ENCODE measurements at places on chromosomes 3 and 15.

DNA sequence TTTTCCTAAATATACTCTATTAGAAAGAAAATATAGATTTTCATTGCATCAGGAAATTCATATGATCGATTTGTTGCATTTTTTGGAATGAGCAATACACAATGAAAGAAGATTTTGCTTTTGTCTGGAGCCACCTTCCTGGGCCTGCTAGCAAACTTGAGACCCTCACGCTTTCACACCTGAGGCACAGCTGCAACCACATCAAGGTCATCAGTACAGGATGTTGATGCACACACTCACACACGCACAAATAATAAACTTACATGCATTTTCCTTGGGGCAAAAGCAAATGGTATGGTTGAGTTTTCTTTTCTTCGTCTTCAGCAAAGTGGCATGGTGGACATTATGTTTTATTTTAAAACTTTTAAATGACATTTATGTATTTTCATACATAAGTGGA is 64.8 kb upstream of the SATB1 start:
- no peaks in the 10 kb centered on the region for H3K27me3 ChIP-seq
- H3K4me1 ChIP-seq = peaks cover 7% of the 10 kb centered on the region
- DNase-seq = peak; percentile 2

DNA sequence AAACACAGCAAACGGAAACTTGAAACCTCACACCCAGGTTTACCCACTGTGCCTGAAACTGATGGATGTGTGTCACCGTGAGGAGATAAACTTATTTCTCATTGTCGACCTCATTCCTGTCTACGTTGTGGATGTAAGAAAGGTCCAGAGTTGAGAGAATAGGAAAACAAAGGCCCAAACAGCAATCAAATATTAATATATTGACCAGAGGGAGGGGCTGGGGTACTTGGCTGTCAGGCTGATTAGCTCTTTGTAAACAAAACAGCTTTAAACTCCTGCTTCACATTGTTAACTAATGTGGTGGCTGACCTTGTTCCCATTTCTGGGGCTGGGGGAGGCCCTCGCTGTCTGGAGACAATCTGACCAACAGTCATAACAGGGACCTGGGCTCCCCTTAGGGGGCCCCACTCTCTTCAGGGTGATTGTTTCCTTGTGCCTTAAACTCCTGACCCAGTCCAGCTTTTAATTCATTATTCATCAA is 937.6 kb downstream of the MCTP2 start:
- H3K36me3 ChIP-seq = no peaks in the 10 kb centered on the region
- H3K27ac ChIP-seq = no peak overlapping the region
- no peaks in the 10 kb centered on the region for H3K4me1 ChIP-seq
- no peak for DNase-seq
- no peaks in the 10 kb centered on the region for H3K27me3 ChIP-seq

- no peak overlapping the region for H3K27ac ChIP-seq
- H3K4me1 ChIP-seq = no peaks in the 10 kb centered on the region
- DNase-seq = no peak
- no peaks in the 10 kb centered on the region for H3K27me3 ChIP-seq
- H3K36me3 ChIP-seq = no peaks in the 10 kb centered on the region
Observed at GRCh38 chr3:165751637-165752036, 85.6 kb downstream of the BCHE start.

DNA sequence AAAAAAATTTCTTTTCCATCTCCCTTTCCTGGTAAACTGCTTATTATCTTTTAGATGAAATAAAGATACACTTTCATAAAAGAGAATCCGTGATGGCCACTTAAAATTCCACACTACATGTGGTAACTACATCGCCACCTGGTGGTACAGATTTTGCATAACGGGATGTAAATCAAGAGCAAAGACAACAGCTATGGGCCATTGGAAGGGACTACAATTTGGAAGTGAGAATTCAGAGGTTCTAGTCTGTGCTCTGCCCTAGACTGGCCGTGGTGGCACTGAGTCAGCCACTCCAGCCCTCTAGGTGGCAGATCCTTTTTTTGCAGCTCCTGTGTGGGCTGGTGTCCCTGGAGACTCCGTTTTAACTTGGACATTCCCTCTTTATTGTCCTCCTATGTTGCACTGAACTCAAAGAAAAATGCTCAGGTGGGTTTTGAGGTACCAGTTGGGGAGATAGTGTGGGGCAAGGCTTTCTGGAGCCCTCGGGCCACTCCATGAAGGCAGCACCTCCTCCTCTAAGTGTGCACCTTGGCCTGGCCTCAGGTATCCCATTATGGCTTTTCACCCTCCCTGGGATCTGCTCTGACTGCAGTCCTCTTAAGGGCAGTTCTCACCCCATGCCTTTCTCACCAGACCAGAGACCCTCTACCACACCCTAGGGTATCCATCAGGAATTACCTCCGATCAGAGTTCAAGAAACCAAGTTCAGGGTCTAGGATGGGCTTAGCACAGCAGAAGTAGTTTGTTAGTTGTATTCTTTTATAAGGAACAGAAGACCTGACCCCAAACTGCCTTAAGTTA is 54.9 kb downstream of the SPSB4 start:
- peak; percentile 57 for DNase-seq
- H3K36me3 ChIP-seq = no peaks in the 10 kb centered on the region
- no peak overlapping the region for H3K4me3 ChIP-seq
- no peaks in the 10 kb centered on the region for H3K4me1 ChIP-seq
- H3K27ac ChIP-seq = no peak overlapping the region

GRCh38 chr15:57340682-57341259 is 35.5 kb upstream of the CGNL1 start:
- no peak overlapping the region for H3K27ac ChIP-seq
- no peak overlapping the region for H3K4me3 ChIP-seq
- H3K4me1 ChIP-seq = no peaks in the 10 kb centered on the region
- H3K27me3 ChIP-seq = no peaks in the 10 kb centered on the region
- H3K36me3 ChIP-seq = no peaks in the 10 kb centered on the region
- DNase-seq = peak; percentile 4

GRCh38 chr15:83200589-83200988 is 7.0 kb downstream of the HDGFL3 start:
- no peak for DNase-seq
- H3K36me3 ChIP-seq = no peaks in the 10 kb centered on the region
- H3K4me3 ChIP-seq = no peak overlapping the region

- H3K4me1 ChIP-seq = no peaks in the 10 kb centered on the region
- H3K36me3 ChIP-seq = no peaks in the 10 kb centered on the region
- DNase-seq = no peak
Observed at GRCh38 chr15:71385457-71385856, 270.2 kb downstream of the THSD4 start.

GRCh38 chr3:172675441-172676193 is 35.2 kb downstream of the NCEH1 start:
- no peaks in the 10 kb centered on the region for H3K36me3 ChIP-seq
- H3K4me1 ChIP-seq = no peaks in the 10 kb centered on the region
- DNase-seq = no peak
- no peak overlapping the region for H3K27ac ChIP-seq
- no peaks in the 10 kb centered on the region for H3K27me3 ChIP-seq
- no peak overlapping the region for H3K4me3 ChIP-seq

DNA sequence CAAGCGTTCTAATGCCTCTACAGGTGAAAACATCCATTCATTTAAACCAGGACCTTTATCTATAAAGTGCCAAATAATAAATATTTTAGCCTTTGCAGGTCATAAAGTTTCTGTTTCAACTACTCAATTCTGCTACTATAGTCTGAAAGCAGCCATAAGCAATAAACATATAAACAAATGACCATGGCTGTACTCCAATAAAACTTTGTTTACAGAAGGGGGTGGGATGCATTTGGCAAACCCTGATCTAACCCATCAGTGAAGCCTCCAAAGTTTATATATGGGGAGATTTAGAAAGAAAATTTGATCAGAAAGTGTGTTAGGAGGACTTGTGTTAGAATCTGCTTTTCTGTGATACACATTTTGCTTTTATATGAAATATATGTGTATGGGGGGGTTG is 161.3 kb downstream of the ZBTB20 start:
- H3K27ac ChIP-seq = no peak overlapping the region
- H3K36me3 ChIP-seq = no peaks in the 10 kb centered on the region
- H3K4me3 ChIP-seq = no peak overlapping the region

DNA sequence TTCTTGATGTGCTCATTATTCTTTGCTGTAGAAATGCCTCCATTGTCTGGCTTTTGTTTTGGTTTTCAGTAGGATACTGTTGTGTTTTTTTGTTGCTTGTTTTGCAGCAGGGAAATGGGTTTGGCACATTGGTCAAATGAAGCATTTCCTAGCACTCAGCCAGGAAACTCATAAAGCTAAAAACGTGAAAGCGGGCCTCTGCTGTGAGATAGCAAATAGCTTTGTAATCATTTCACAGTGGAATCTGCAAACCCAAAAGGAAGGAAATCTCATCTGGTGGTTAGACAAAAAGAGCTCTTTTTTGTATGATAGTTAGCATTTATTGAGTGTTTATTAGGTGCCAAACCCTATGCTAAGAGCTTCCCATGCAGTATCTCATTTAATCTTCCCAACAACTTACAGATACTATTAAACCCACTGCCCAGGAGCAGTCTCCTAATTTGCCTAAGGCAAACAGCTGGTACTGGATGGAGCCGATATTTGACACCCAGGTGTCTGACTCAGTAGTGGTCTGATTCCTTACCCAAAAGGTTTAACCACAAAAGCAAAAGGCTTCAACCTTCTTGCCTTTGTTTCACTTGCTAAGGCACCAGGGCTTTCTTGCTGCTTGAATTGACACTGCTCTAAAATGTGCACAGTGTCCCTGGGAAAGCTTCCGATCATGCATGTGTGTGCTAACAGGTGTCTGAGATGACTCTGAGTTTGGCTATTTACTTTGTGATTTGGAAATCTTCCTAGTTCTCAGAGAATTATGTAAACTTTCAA is 527.9 kb upstream of the MDFIC2 start:
- H3K36me3 ChIP-seq = no peaks in the 10 kb centered on the region
- DNase-seq = no peak
- H3K27me3 ChIP-seq = no peaks in the 10 kb centered on the region
- H3K27ac ChIP-seq = no peak overlapping the region
- H3K4me1 ChIP-seq = peaks cover 6% of the 10 kb centered on the region

- no peaks in the 10 kb centered on the region for H3K4me1 ChIP-seq
- peaks cover 5% of the 10 kb centered on the region for H3K27me3 ChIP-seq
- no peak overlapping the region for H3K4me3 ChIP-seq
- no peak for DNase-seq
- H3K36me3 ChIP-seq = no peaks in the 10 kb centered on the region
Observed at GRCh38 chr15:94596707-94597106, 365.3 kb downstream of the MCTP2 start.

GRCh38 chr15:29064290-29064689 is 178.5 kb downstream of the APBA2 start:
- H3K36me3 ChIP-seq = peaks cover 2% of the 10 kb centered on the region
- H3K4me1 ChIP-seq = peaks cover 33% of the 10 kb centered on the region
- no peak overlapping the region for H3K4me3 ChIP-seq
- no peak for DNase-seq
- no peak overlapping the region for H3K27ac ChIP-seq

GRCh38 chr3:8113626-8114025 is 388.0 kb upstream of the LMCD1 start:
- no peak overlapping the region for H3K4me3 ChIP-seq
- H3K27ac ChIP-seq = no peak overlapping the region
- H3K27me3 ChIP-seq = peaks cover 2% of the 10 kb centered on the region

GRCh38 chr3:127349501-127350171 is 61.8 kb upstream of the PRR20G start:
- H3K4me1 ChIP-seq = no peaks in the 10 kb centered on the region
- no peak overlapping the region for H3K27ac ChIP-seq
- no peak overlapping the region for H3K4me3 ChIP-seq
- H3K36me3 ChIP-seq = no peaks in the 10 kb centered on the region
- DNase-seq = no peak

GRCh38 chr3:131540143-131540542 is 37.4 kb upstream of the MRPL3 start:
- H3K27ac ChIP-seq = no peak overlapping the region
- no peaks in the 10 kb centered on the region for H3K36me3 ChIP-seq
- no peaks in the 10 kb centered on the region for H3K27me3 ChIP-seq
- no peak overlapping the region for H3K4me3 ChIP-seq
- DNase-seq = no peak

DNA sequence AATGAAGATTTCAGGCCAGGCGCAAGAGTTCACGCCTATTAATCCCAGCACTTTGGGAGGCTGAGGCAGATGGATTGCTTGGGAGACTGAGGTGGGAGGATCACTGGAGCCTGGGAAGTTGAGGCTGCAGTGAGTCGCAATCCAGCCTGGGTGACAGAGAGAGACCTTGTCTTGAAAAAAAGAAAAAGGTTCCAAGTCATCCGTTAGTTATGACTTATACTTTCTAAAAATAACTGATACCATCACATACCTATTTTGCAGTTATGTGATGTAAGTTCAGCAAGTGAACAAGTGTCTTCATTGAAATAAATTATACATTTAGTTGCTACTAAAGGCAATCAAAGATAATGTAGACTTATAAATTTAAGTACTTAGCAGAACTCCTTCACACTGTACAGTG is 22.1 kb downstream of the CLPX start:
- no peak for DNase-seq
- no peak overlapping the region for H3K4me3 ChIP-seq
- H3K36me3 ChIP-seq = no peaks in the 10 kb centered on the region
- no peak overlapping the region for H3K27ac ChIP-seq
- H3K27me3 ChIP-seq = no peaks in the 10 kb centered on the region

DNA sequence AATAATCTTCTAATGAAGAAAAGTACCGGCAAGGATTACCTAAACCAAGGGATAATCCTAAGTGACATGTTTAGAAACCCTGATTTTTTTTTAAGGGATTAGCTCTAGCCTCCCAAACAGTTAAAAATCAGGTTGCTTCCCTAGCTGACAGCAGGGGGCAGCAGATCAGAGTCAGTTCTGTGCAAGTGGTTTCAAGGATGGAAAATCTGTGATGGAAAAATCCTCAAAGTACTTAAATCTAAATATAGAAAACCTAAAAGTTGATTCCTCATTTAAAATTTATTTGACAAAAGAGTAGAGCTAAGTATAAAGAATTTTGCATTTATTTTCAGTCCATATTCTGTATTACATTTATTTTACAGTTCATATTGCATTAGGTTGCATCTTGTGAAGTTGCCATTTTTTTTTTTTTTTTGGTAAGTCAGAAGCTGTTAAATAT is 107.6 kb downstream of the PEX5L start:
- H3K4me1 ChIP-seq = no peaks in the 10 kb centered on the region
- H3K27ac ChIP-seq = no peak overlapping the region
- H3K36me3 ChIP-seq = no peaks in the 10 kb centered on the region
- H3K27me3 ChIP-seq = no peaks in the 10 kb centered on the region

GRCh38 chr3:155772801-155773200 is 27.9 kb upstream of the PLCH1 start:
- no peak for DNase-seq
- H3K4me1 ChIP-seq = no peaks in the 10 kb centered on the region
- H3K27ac ChIP-seq = no peak overlapping the region
- H3K36me3 ChIP-seq = peaks cover 4% of the 10 kb centered on the region

DNA sequence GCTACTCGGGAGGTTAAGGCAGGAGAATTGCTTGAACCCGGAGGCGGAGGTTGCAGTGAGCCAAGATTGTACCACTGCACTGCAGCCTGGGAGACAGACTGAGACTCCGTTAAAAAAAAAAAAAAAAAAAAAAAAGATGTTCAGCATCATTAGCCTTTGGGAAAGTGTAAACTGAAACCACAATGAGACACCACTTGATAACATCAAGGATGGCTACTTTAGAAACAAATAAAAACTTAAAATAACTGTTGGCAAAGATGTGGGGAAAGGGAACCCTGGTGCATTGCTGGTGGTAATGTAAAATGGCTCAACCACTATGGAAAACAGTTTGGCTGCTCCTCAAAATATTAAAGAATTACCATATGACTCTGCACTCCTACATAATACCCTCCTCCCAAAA is 1.9 kb downstream of the LEO1 start:
- no peak overlapping the region for H3K27ac ChIP-seq
- DNase-seq = no peak
- H3K27me3 ChIP-seq = no peaks in the 10 kb centered on the region
- peaks cover 6% of the 10 kb centered on the region for H3K36me3 ChIP-seq
- H3K4me3 ChIP-seq = no peak overlapping the region

- H3K36me3 ChIP-seq = no peaks in the 10 kb centered on the region
- no peak overlapping the region for H3K4me3 ChIP-seq
- peaks cover 4% of the 10 kb centered on the region for H3K27me3 ChIP-seq
- no peak overlapping the region for H3K27ac ChIP-seq
Observed at GRCh38 chr3:46712191-46713049, 5.2 kb downstream of the PRSS50 start.
